ENCODE measurements at places on chromosomes 2 and 18. TPM values are rescaled to one million over a fixed set of nuclear protein-coding genes. Genes with fewer than 3 reads are reported as not detected.

MDH1B gene
- not detected for total RNA-seq

TPRKB gene
- total RNA-seq = 27.1 TPM

DCDC2C gene
- total RNA-seq = not detected

CCDC74A gene
- total RNA-seq = 1.1 TPM

ACTR1B gene
- 55.0 TPM for total RNA-seq

KIF1A gene
- total RNA-seq = not detected

SERPINB10 gene
- total RNA-seq = not detected

RBM44 gene
- 0.69 TPM for total RNA-seq

YIPF4 gene
- 27.2 TPM for total RNA-seq

SERPINB3 gene
- total RNA-seq = not detected

DNA sequence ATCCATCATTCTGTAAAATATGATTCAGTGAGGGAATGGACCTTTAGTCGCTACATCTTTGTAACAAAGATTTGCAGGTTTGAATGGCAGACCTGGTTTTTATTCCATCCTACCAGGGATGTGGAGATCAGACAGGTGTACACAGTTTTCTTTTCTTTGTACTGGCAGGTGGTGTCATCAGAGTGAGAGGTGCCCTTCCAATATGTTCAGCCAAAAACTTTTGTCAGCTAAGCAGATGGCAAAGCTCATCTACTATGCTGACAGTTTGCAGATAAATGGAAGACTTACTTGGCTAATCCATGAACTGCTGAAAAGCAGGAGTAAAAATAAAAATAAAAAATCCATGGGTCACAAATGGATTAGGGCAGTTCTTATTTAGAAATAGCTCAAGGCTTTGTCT lies 185.5 kb upstream of the DOK6 start:
- DNase-seq = no peak

GRCh38 chr2:203869223-203870042 lies 1.9 kb downstream of the CTLA4 start:
- DNase-seq = no peak

DNA sequence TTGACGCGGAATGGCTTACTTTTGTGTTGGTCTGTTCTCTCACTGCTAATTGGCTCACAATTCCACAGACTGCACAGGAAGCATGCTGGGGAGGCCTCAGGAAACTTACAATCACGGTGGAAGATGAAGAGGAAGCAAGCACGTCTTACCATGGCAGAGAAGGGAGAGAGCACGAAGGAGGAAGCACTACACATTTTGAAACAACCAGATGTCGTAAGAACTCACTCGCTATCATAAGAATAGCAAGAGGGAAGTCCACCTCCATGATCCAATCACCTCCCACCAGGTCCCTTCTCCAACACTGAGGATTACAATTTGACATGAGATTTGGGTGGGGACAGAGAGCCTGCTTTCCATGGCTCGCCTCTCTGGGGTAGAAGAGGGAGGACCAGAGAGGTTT lies 106.2 kb downstream of the KCNF1 start:
- DNase-seq = no peak

- DNase-seq = no peak
These were observed 76.7 kb upstream of the PKDCC start for GRCh38 chr2:41970988-41971660.

DNA sequence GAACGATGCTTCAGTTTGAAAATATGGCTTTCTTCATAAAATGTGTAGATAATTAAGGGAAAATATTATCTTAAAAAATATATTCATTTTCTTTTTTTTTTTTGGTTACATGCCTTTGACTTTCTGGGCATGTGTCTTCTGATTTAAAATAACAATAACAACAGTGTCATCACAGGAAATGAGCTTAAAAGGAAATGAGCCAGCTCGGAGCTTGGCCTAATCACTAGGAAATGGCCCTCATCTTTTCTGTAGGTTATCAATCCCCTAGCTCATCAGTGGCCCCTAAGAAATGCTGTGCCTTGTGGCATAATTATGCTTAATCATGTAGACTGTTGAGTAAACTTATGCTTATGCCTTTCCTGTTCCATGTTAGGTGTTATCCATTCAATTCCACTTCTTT lies 141.8 kb upstream of the FHL2 start:
- no peak for DNase-seq

DNA sequence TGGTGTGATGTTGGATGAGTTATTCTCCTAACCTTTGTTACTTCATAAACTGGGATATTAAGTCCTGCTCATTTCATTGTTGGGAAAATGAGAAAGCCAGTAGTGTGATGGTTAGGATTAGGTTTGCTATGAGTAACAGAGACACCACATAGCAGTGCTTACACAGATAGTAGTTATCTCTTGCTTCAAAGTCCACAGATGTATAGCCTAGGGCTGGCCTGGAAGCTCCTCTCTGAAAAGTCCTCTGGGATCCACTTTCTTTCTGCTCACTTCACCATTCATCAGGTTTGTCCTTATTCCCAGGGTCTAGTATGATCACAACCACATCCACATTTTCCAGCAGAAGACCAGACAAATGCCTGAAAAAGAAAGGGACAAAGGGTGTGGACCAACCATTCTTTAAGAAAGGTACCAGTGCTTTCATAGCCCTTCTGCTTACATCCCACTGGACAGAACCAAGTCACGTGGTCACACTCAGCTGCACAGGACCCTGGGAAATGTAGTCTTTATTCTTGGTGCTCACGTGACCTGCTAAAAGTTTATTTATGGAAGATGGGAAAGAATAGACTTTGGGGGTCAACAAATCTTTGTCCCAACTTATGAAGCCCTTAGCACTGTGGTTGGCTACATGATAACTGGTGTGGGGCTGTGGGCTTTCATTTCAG lies 108.9 kb downstream of the INSIG2 start:
- DNase-seq = no peak

- DNase-seq = no peak
These were observed 96.3 kb downstream of the NOL4 start for GRCh38 chr18:34128436-34128835.

GRCh38 chr2:8680822-8681760 lies 765 bp upstream of the ID2 start:
- DNase-seq = no peak

DNA sequence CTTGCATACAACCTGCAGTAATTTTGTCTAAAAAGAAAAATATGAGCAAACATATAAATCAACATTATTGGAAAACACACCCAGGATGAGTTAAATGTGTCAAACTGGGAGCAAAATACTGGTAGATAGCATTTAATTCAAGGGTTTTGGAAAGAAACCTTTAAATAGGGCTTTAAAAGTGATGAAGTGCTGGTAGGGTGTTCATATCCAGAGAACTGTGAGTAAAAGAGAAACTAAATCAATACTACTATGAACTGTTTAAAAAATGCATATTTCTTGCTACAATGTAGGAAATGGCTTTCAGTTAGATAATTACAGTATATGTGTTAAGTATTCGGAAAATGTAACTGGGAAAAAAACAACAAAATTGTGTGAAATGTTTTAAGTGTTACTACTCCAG lies 117.8 kb downstream of the ATAD2B start:
- DNase-seq = no peak

GRCh38 chr2:224127871-224128501 lies 88.9 kb upstream of the SERPINE2 start:
- no peak for DNase-seq

- no peak for DNase-seq
These were observed 20.5 kb downstream of the PCARE start for GRCh38 chr2:29053670-29054400.

DNA sequence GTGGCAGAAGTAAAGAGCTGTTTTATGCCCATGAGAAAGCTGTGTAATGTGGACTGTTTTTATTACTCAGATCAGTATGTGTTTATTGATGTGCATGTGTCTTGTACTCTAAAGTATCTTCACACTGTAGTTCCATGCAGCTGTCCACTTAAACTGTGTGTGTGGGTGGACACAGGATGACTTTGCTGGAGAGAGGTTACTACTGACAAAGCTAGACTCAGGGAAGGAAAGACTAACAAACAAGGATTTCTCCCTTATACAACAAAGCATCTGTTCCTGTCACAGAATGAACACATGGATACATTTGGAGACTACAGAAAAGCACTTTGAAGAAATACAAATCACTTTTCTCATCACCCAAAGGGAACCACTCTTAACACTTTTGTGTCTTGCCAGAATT lies 10.0 kb downstream of the FHOD3 start:
- no peak for DNase-seq

- no peak for DNase-seq
These were observed 114.4 kb upstream of the ACVR1C start for GRCh38 chr2:157743051-157743450.

- DNase-seq = peak; percentile 43
These were observed 51.8 kb downstream of the MTHFD2 start for GRCh38 chr2:74250189-74250631.

GRCh38 chr2:168165397-168165796 lies 82.0 kb downstream of the STK39 start:
- DNase-seq = no peak

GRCh38 chr18:63109022-63109421 lies 210.5 kb downstream of the BCL2 start:
- DNase-seq = no peak

- DNase-seq = no peak
These were observed 55.3 kb upstream of the SULT1C3 start for GRCh38 chr2:108184419-108184818.

DNA sequence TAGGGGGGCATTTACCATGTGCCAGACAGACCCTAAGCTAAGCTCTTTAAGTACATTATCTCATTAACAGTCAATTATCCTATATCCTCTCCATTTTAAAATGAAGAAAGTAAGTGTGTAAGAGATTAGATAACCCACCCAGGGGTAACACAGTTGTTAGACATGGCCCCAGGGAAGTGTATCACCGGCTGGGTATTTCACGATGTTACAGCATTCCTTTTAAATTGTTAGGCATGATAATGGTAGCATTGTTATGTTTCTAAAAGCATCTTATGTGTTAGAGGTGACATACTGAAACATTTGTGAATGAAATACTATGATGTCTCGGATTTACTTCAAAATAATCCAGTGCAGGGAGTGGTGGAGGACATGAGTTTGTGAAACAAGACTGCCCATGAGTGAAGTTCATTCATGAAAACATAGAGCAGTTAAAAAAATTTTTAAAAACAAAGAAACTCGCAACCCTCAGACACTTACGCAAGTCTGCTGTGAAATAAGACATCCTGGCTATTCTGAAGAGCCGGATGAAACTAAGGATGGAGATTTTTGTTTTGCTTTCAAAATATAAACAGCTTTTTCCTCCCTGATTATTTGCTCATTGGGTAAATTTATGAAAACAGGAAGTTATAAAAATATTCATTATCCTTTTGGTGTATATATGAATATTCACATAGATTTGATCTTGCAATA lies 54.9 kb downstream of the IL1RL2 start:
- no peak for DNase-seq

GRCh38 chr18:37922162-37922561 lies 356.6 kb upstream of the CELF4 start:
- no peak for DNase-seq

DNA sequence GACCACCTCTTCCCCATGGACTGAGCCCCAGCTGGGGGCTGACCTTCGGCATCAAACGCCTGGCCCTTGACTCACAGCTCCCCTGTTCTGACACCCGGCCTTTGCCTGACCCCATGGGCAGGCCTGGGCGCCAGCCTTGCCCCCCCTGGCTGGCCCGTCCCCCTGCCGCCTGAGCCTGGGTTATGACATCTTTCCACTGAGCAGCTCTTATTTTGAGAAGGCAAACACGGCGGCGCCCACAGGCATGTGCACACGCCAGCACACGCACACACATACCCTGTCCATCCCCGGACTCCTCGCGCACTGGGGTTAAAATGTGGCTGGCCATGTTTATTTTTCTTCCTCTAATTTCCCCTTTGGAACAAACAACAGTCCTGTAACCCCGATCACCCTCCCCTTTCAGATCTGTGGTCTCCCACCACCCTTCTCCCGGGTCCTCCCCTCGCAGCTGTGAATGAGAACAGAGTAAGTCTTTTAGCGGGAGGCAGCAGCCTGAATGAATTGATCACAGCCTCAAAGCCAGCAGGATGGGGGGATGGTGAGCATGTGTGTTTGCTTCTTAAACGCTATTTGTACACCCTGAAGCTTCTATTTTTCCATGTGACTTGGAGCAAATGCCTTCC lies 11.8 kb upstream of the ATOH8 start:
- no peak for DNase-seq

GRCh38 chr18:76435316-76435989 lies 59.6 kb downstream of the ZNF516 start:
- no peak for DNase-seq

DNA sequence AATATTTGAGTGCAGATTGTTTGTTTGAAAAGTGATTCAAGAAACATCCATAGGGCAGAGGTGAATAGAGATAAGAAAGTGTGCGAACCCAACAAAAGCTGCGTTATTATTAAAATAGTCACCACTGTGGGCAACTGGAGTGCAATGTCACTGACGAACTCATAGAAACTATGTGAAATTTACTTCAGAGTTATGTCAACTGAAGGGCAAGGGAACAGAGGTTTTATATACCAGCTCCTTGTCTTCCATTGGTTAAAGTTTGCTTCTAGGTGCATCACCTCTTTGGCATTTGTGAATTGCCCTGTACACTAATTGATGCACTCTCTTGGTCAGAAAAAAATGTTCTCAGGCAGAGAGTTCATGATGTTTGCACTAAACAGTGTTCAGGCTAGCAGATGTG lies 110.5 kb upstream of the NYAP2 start:
- DNase-seq = no peak

DNA sequence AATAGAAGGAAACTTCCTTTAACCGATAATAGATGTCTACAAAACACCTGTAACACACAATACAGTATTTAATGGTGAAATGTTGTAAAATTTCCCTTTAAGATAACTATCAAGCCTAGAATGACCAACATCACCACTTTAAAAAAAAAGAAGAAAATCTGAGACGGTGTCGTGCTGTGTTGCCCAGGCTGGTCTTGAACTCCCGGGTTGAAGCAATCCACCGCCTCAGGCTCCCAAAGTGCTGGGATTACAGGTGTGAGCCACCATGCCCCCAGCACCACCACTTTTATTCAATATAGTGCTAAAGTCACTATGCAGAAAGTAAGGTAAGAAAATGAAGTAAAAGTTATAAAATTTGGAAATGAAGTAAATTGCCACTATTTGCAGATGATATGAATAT lies 96.9 kb downstream of the MYOM1 start:
- no peak for DNase-seq

DNA sequence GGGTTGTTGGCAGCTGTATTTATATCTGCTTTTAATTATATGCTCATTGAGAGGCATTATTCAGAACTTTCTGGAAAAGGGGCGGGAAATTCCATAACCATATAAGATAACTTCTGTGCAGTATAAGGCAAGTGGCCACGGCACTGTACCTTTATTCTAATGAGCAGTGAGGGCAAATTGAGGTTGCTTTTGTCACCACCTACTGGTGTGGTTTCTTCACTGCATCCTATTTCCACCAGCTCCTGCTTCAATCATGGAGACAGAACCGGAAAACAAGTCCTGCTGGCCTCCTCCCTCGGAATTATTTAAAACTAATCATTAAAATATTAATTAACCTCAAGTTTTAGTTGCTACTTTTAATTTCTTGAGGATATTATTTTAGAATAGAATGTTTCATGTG lies 759.4 kb downstream of the CBLN2 start:
- DNase-seq = no peak

Measured in activated B cell treated with CpG ODN at 0.5 μM for 24 hours (primary cell).